ENCODE measurements at places on chromosomes 2 and 18.

- DNase-seq = no peak
Observed at GRCh38 chr18:46289931-46290330, 185.7 kb downstream of the HAUS1 start.

DNA sequence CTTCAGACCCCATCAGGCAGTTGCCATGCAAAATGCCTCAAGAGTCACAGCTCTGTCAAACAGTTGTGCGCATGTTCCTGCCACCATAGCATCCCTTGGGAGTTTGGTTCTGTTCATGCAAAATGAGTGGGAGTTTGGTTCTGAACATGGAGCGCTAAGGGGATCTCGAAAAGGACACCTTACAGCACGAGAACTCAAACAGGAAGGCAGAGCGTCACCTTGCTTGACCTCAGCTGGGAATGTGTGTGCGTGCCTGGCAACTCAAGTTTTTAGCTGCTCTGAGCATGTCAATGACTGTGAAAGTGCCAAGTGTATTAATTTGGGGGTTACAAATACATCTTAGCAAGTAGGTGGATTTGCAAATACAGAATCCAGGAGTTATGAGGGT is 16.6 kb downstream of the MALL start:
- DNase-seq = no peak

DNA sequence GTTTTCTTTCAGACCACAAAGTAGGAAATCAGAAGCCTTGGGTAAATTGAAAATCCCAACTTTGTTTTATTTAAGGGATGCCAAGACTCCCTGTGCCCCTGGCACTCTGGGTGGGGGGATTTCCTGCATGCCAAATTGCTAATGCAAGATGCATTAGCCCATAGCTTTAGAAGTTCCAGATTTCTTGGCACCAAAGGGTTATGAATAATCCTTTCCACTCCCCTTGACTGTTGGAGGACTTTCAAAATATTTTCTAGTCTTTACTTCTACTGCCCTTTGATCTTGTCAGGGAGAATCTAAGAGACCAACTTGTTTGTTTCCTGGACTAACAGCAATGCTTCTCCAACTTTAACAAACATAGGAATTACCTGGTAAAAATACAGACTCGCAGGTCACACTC is 81.8 kb upstream of the TGIF1 start:
- DNase-seq = no peak

- DNase-seq = no peak
Observed at GRCh38 chr2:33498291-33498956, 22.0 kb downstream of the RASGRP3 start.

- no peak for DNase-seq
Observed at GRCh38 chr2:221334481-221335218, 237.5 kb downstream of the EPHA4 start.

DNA sequence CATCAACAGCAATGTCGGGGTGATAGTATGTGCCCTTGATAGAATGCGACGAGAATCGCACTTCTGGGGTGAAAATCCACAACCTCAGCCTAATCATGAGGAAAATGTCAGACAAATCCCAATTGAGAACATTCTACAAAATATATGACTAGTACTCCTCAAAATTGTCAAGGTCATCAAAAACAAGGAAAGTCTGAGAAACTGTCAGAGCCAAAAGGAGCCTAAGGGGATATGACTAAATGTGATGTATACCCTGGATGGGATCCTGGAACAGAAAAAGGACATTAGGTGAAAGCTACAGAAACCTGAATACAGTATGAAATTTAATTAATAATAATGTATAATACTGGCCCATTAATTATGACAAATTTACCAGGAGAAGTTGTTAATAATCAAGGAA is 7.6 kb upstream of the CACNB4 start:
- DNase-seq = no peak

GRCh38 chr2:10795508-10796046 is 17.0 kb downstream of the PDIA6 start:
- no peak for DNase-seq

GRCh38 chr2:126241001-126241400 is 415.0 kb upstream of the GYPC start:
- no peak for DNase-seq

DNA sequence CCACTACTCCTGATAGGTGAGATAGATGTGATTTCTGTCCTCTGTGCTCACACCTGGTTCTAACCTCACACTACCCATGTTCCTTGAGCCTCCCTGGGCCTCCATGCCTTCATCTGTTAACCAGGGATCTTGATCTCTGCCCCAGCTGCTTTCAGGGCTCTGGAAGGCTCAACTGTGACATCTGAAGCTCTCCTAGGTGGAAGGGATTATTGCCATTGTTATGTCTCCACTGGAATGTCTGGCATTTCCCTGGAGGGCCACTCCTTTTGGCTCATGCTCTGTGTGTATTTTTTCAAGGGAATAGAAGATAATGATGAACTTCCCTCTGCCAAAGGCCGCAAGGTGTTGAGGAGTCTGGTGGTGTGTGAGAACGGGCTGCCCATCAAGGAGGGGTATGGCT is 41.2 kb downstream of the PCARE start:
- no peak for DNase-seq

DNA sequence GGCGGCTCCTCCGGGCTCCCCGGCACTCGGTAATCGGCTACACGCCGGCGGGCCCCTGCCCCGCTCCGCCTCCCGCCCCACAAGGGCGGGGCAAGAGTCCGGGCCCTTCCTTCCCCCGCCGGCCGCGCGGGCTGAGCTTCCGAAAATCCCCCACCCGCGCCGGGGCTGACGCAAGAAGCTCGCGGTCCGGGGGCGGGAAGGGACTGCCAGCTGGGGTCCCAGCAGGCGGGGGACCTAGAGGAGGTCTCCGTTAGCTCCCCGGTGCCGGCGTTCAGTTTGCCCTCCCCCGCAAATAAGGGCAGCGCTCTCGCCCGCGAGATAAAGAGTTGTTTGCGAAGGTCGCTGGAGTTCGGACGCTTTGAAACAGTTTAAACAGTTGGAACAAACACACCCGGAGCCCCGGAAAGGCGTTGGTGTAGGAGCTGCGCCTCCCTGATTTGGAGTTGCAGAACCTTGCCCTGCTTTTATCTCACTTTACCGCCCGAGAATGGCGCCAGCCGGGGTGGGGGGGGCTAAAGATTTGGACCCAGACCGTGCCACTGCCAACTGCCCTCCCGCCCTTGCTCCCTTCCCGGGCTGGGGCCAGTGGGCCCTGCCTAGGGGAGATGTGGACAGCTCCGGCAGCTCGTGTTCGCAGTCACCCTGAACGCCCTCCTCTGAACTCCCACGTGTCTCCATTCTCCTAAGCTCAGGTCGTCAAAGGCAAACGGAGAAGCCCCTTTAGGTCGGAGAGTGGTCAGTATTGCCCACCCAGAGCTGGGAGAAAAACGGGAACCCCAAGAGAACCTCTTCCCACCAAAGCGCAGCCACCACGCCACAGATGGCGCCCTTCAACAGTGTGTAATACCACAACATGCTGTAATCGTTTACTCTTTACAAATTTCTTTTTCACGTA is at the start of gene NFE2L2:
Gene NFE2L2 (minus strand): TSS at position 35 of the 895 bp plus-strand sequence. CDS start 151 bp downstream, outside the sequence.
- peak; percentile 85 for DNase-seq

DNA sequence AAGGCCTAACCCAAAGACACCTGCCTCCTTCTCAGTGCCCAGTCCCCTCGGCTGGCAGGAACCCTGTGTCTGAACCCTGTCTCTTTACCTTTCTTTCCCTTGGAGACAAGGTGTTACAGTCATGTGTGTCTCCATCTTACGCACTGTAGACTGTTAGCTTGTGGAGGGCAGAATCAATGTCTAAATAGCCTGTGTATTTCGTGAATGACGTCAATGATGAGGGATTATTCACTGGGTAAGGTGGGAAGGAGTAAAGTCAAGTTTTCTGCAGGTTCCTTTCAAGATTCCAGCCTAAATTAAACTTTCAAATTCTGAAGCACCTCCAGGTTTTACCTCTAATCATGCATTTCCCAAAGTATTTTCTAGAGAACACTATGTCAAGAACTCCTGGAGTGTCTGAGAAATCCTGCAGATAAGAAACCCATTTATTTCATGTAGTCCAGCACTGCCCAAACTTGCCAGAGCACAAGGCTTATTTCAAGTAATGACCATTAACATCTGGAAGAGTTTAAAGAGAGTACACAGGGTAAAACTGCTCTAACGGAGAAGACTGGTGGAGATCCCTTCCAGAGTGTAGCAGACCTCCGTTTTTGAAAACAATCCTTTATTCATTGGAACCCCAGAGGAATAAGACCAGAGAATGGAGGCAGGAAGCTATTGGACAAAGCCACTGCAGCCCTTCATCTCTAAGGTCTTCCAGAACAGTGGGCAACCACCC is 72.8 kb downstream of the KCNF1 start:
- no peak for DNase-seq

GRCh38 chr2:24571828-24572442 is 80.9 kb downstream of the NCOA1 start:
- no peak for DNase-seq

DNA sequence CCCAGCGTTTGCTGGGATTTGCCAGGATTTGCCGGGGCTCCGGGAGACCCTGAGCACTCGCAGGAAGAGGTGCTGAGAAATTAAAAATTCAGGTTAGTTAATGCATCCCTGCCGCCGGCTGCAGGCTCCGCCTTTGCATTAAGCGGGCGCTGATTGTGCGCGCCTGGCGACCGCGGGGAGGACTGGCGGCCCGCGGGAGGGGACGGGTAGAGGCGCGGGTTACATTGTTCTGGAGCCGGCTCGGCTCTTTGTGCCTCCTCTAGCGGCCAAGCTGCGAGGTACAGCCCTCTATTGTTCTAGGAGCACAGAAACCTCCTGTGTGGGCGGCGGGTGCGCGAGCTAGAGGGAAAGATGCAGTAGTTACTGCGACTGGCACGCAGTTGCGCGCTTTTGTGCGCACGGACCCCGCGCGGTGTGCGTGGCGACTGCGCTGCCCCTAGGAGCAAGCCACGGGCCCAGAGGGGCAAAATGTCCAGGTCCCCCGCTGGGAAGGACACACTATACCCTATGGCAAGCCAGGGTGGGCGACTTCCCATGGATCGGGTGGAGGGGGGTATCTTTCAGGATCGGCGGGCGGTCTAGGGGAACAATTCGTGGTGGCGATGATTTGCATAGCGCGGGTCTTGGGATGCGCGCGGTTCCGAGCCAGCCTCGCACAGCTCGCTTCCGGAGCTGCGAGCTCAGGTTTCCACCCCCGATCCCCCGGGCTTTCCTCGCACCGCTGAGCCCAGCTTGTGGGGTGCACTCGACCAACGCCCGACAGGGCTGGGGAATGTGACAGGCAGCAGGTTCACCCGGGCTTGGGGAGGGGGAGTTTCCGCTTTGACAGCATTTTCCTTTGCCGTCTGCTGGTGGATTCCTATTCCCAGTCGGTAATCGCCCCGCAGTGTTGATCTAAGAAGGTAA is 2.8 kb downstream of the ONECUT2 start:
- peak; percentile 62 for DNase-seq

- no peak for DNase-seq
Observed at GRCh38 chr2:180664507-180664906, 315.9 kb upstream of the UBE2E3 start.

Measured in posterior cingulate gyrus (tissue), 11 donors.